ENCODE measurements at places on chromosomes 3 and 15. TPM values are rescaled to one million over a fixed set of nuclear protein-coding genes. Genes with fewer than 3 reads are reported as not detected.

ZBED2 gene
- not detected for polyA plus RNA-seq

SLC35G2 gene
- 2.5 TPM for polyA plus RNA-seq

GRCh38 chr3:64961301-64961700 is 273.5 kb upstream of the ADAMTS9 start:
- no peak for DNase-seq
- no peaks in the 10 kb centered on the region for H3K27me3 ChIP-seq
- H3K27ac ChIP-seq: no peak overlapping the region
- peaks cover 12% of the 10 kb centered on the region for H3K4me1 ChIP-seq

PLA2G4B gene
- polyA plus RNA-seq: 1.4 TPM

SLC24A5 gene
- not detected for polyA plus RNA-seq

DNA sequence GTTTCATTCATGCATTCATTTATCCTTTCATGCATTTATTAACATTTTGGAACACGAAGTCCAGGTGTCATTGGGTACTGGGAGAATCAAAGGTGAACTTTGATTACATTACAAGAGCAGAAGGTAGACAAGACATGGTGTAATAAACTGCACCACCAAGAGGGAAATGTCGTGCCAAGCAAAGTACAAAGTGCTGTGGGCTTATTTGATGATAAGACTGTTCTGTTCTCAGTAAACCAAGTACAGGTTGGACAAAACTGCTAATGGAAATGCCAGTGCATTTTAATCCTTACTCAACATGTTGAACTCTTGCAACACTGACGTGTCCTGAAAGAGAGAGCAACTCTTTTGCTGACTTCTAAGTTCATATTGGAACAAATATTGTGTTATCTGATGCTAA is 69.4 kb downstream of the MME start:
- no peaks in the 10 kb centered on the region for H3K4me1 ChIP-seq
- no peak for DNase-seq
- H3K36me3 ChIP-seq: no peaks in the 10 kb centered on the region
- no peak overlapping the region for H3K4me3 ChIP-seq
- H3K27me3 ChIP-seq: no peaks in the 10 kb centered on the region

GRCh38 chr15:36951731-36952247 is 148.6 kb downstream of the MEIS2 start:
- peaks cover 3% of the 10 kb centered on the region for H3K36me3 ChIP-seq
- no peak for DNase-seq
- peaks cover 19% of the 10 kb centered on the region for H3K4me1 ChIP-seq
- H3K27ac ChIP-seq: no peak overlapping the region
- H3K4me3 ChIP-seq: no peak overlapping the region
